ENCODE measurements at places on chromosomes 7 and 10. TPM values are rescaled to one million over a fixed set of nuclear protein-coding genes. Genes with fewer than 3 reads are reported as not detected.
A peak's percentile ranks its signal among the peaks of the same experiment; 100 is the strongest.

NFKB2 gene
- 41.1 TPM for total RNA-seq

UBN2 gene
- total RNA-seq, result 13.3 TPM

MALSU1 gene
- total RNA-seq, result 38.5 TPM

FOXP2 gene
- 91.2 TPM for total RNA-seq

SEC24C gene
- 42.7 TPM for total RNA-seq

PDCD4 gene
- 140 TPM for total RNA-seq

GRID2IP gene
- total RNA-seq, result not detected

IKZF1 gene
- 20.5 TPM for total RNA-seq

CALHM3 gene
- not detected for total RNA-seq

AQP1 gene
- total RNA-seq, result 178 TPM

TLX1 gene
- total RNA-seq, result not detected

GRCh38 chr10:11290156-11290890 lies 272.7 kb downstream of the CELF2 start:
- H3K27ac ChIP-seq, result no peak overlapping the region
- no peak for DNase-seq
- H3K27me3 ChIP-seq, result no peaks in the 10 kb centered on the region
- H3K4me3 ChIP-seq, result no peak overlapping the region
- H3K4me1 ChIP-seq, result no peaks in the 10 kb centered on the region

DNA sequence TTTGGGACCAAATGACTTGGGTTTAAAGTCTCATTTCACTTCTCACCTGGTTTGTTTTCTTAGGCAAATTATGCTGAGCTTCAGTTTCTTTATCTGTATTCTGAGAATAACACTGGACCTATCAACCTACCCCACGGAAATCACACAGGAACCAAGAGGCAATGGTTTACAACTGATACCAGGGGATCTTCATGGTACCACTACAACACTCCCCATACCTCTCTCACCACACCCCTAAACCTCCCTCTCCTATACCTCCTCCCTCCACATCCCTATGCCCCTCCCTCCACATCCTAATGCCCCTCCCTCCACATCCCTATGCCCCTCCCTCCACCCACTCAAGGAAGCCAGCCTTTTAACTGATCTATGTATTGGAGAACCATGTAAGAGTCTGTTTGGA lies 9.9 kb downstream of the FAM204A start:
- no peak overlapping the region for H3K4me3 ChIP-seq
- peaks cover 28% of the 10 kb centered on the region for H3K36me3 ChIP-seq
- H3K4me1 ChIP-seq, result no peaks in the 10 kb centered on the region
- no peaks in the 10 kb centered on the region for H3K27me3 ChIP-seq

DNA sequence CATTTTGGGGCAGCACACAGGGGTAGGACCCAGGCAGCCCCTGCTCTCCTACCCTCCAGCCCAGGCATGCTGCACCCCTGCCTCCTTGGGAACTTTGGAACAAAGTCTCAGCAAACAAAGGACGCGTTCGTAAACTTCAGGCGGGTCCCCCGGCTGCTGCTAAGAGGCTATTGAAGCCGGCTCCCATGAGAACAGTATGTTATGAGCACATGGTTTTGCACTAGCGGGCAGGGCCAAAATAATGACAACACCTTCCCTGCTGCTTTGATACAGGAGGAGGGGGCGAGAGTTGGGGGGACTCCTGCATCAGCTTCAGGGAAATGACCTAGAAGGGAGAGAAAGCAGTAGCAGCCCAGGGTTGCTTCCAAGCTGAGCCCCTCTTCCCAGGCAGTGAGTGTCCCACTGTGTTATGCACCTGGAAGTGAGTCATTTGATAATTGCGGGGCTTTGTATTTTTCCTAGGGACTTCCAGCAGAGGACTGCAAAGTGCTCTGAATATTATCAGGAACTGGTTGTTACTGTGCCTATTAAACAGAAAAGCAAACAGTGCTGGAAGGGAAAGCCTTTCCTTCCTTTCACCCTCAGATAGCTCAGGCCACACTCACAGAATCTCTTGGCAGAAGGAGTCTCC lies 6.9 kb downstream of the ITPRIP start:
- no peaks in the 10 kb centered on the region for H3K27me3 ChIP-seq
- no peaks in the 10 kb centered on the region for H3K36me3 ChIP-seq
- peaks cover 100% of the 10 kb centered on the region for H3K4me1 ChIP-seq
- no peak overlapping the region for H3K4me3 ChIP-seq
- peak overlapping the region; percentile 93 for H3K27ac ChIP-seq

DNA sequence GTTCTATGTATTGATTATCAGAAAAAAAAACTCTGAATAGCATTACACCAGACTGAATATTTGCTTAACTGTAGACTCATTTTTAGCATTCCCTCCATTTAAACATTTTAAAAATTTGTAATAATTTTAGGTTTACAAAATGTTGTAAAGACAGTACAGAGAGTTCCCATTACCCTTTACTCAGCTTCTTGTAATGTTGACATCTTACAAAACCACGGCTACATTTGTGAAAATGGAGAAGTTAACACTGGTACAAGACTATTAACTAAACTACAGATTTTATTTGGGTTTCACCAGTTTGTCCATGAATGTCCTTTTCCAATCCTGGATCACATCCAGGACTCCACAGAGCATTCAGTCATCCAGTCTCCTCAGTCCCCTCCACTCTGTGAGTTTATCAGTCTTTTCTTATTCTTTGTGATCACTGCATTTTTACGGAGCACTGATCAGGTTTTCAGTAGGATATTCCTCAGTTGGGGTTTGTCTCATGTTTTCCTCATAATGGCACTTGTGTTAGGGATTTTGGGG lies 130.0 kb upstream of the EEPD1 start:
- no peak overlapping the region for H3K4me3 ChIP-seq
- no peak overlapping the region for H3K27ac ChIP-seq
- no peaks in the 10 kb centered on the region for H3K27me3 ChIP-seq
- H3K4me1 ChIP-seq, result no peaks in the 10 kb centered on the region
- H3K36me3 ChIP-seq, result no peaks in the 10 kb centered on the region

DNA sequence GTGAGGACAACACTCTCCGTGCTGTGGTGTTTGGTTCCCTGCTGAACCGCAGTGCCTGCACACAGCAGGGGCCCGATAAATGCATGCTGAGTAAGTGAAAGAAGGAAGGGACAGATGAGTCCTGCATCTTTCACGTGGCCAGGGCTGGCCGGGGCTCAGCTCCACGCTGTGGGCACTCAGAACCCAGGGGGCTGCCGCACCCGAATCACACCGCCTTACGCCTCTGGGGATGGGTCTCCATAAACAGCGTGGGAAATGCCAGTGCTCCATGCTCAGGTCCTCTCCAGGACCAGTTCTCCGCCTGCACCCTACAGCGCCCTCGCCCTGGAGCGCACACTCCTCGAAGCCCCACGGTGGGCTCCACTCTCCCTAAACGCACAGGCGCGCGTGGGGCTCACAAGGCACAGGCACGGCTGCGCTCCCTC lies 38.1 kb downstream of the RASGEF1A start:
- no peak overlapping the region for H3K27ac ChIP-seq
- H3K4me3 ChIP-seq, result peak overlapping the region; percentile 40
- peaks cover 30% of the 10 kb centered on the region for H3K27me3 ChIP-seq
- DNase-seq, result peak; percentile 38
- peaks cover 17% of the 10 kb centered on the region for H3K4me1 ChIP-seq
- no peaks in the 10 kb centered on the region for H3K36me3 ChIP-seq

- no peaks in the 10 kb centered on the region for H3K36me3 ChIP-seq
- no peaks in the 10 kb centered on the region for H3K27me3 ChIP-seq
- no peak for DNase-seq
- H3K27ac ChIP-seq, result no peak overlapping the region
- H3K4me3 ChIP-seq, result no peak overlapping the region
Measured at GRCh38 chr10:33804584-33804983, 470.1 kb upstream of the NRP1 start.

GRCh38 chr7:143485500-143485899 lies 7.8 kb downstream of the TAS2R41 start:
- H3K36me3 ChIP-seq, result no peaks in the 10 kb centered on the region
- no peak for DNase-seq
- no peak overlapping the region for H3K27ac ChIP-seq
- no peaks in the 10 kb centered on the region for H3K27me3 ChIP-seq
- no peak overlapping the region for H3K4me3 ChIP-seq
- H3K4me1 ChIP-seq, result no peaks in the 10 kb centered on the region

GRCh38 chr10:124151466-124152095 lies 58.2 kb upstream of the CHST15 start:
- no peaks in the 10 kb centered on the region for H3K36me3 ChIP-seq
- H3K27ac ChIP-seq, result peak overlapping the region; percentile 77
- no peak overlapping the region for H3K4me3 ChIP-seq
- peaks cover 47% of the 10 kb centered on the region for H3K4me1 ChIP-seq
- peak; percentile 49 for DNase-seq
- no peaks in the 10 kb centered on the region for H3K27me3 ChIP-seq

- no peak overlapping the region for H3K27ac ChIP-seq
- H3K4me1 ChIP-seq, result no peaks in the 10 kb centered on the region
- DNase-seq, result no peak
- H3K27me3 ChIP-seq, result no peaks in the 10 kb centered on the region
- H3K4me3 ChIP-seq, result no peak overlapping the region
Measured at GRCh38 chr10:12766223-12766622, 235.3 kb downstream of the CCDC3 start.

DNA sequence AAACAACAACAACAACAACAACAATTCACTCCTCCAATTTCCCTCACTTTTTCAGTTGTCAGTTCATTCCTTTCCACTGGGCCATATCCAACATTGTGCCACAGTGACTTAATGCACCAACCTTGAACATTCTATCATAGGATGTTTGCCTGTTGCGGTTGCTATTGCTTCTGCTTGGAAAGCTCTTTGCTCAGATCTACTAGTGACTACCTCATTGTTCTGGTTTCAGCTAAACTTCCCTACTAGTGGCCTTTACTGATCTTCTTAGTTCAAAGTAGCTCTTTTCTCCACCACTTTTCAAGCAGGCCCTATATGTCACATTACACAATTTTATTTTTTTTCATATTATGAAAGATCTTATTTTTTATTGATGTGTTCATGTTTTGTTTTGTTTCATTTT lies 9.8 kb upstream of the STEAP4 start:
- no peaks in the 10 kb centered on the region for H3K4me1 ChIP-seq
- H3K27ac ChIP-seq, result no peak overlapping the region
- no peaks in the 10 kb centered on the region for H3K36me3 ChIP-seq
- no peak for DNase-seq
- H3K27me3 ChIP-seq, result no peaks in the 10 kb centered on the region

GRCh38 chr7:143289421-143289820 lies 1.3 kb downstream of the CASP2 start:
- peaks cover 29% of the 10 kb centered on the region for H3K4me1 ChIP-seq
- H3K36me3 ChIP-seq, result peaks cover 32% of the 10 kb centered on the region
- no peaks in the 10 kb centered on the region for H3K27me3 ChIP-seq
- H3K4me3 ChIP-seq, result peak overlapping the region; percentile 88
- no peak for DNase-seq

GRCh38 chr10:28939281-28940157 lies 262.2 kb downstream of the BAMBI start:
- no peak overlapping the region for H3K4me3 ChIP-seq
- no peaks in the 10 kb centered on the region for H3K4me1 ChIP-seq
- no peaks in the 10 kb centered on the region for H3K36me3 ChIP-seq
- H3K27me3 ChIP-seq, result no peaks in the 10 kb centered on the region
- H3K27ac ChIP-seq, result no peak overlapping the region
- peak; percentile 68 for DNase-seq

GRCh38 chr7:45401851-45402250 lies 172.3 kb upstream of the ADCY1 start:
- no peaks in the 10 kb centered on the region for H3K4me1 ChIP-seq
- no peak overlapping the region for H3K4me3 ChIP-seq
- H3K27me3 ChIP-seq, result no peaks in the 10 kb centered on the region
- H3K36me3 ChIP-seq, result no peaks in the 10 kb centered on the region
- DNase-seq, result no peak

- H3K27ac ChIP-seq, result no peak overlapping the region
- DNase-seq, result no peak
- H3K27me3 ChIP-seq, result no peaks in the 10 kb centered on the region
- no peaks in the 10 kb centered on the region for H3K36me3 ChIP-seq
Measured at GRCh38 chr10:61472090-61472674, 19.0 kb upstream of the TMEM26 start.

DNA sequence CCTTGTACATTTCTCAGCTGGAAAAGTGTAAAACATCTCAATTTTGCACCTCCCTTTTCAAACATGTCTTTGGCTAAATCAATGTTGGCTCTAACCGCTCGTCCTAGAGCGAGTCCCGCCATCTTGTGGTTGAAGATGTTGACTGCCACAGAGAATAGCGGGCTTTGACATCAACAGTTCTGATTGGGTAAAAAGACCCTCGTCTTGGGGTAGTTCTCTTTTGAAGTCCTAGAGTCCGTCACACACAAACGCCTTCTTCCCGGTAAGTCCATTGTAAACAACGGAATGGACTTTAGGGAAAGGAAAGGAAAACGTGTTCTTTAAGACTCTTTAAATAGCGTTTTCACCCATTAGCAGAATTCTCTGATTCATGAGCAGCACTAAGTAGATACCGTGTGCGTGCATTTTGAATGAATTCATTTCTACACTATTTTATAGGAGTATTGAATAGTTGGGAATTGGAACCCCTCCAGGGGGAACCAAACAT lies 452 bp upstream of the RPP30 start:
- no peaks in the 10 kb centered on the region for H3K36me3 ChIP-seq
- H3K27me3 ChIP-seq, result no peaks in the 10 kb centered on the region
- no peak for DNase-seq
- H3K27ac ChIP-seq, result peak overlapping the region; percentile 74
- peak overlapping the region; percentile 71 for H3K4me3 ChIP-seq

DNA sequence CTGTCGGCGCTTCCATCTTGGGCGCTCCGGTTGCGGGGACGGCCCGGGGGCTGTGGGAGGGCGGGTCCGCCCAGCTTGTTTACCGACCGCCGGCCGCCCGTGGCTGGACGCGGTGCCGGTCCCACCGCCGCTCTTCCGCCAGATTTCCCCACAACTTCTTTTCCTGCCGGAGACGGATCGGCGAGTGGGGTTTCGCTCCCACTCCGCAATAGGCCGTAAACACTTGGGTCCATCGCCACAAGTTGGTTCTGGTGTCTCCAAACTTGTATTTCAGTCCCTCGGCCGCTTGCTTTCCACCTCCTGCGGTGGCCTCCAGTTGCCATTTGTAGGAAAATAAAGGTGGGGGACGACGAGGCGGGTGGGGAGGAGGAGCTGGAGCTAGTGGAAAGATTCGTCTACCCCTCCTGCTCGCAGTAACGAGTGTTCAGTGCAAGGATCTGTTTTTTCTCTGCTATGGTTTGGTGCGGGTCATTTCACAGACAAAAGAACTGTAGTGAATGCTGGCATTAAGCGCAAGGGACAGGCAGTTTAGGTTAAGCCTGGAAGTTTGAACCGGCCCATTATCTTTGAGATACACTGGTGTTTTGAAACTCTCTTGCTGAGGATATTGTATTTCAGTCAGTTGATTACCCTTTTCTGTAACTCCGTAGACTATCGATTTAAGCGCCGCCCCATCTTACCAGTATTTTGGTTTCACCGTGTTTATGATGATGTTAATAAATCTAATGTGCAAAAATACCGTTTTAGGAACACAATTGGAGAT lies 24.3 kb upstream of the ZRANB1 start:
- peak; percentile 81 for DNase-seq
- H3K4me3 ChIP-seq, result peak overlapping the region; percentile 82
- no peaks in the 10 kb centered on the region for H3K4me1 ChIP-seq

Data from sigmoid colon (tissue), 7 donors.